ENCODE measurements at places on chromosomes 7 and 10.
A peak's percentile ranks its signal among the peaks of the same experiment; 100 is the strongest.

GRCh38 chr10:13414855-13415254, 66.8 kb upstream of the SEPHS1 start:
- DNase-seq, result no peak

DNA sequence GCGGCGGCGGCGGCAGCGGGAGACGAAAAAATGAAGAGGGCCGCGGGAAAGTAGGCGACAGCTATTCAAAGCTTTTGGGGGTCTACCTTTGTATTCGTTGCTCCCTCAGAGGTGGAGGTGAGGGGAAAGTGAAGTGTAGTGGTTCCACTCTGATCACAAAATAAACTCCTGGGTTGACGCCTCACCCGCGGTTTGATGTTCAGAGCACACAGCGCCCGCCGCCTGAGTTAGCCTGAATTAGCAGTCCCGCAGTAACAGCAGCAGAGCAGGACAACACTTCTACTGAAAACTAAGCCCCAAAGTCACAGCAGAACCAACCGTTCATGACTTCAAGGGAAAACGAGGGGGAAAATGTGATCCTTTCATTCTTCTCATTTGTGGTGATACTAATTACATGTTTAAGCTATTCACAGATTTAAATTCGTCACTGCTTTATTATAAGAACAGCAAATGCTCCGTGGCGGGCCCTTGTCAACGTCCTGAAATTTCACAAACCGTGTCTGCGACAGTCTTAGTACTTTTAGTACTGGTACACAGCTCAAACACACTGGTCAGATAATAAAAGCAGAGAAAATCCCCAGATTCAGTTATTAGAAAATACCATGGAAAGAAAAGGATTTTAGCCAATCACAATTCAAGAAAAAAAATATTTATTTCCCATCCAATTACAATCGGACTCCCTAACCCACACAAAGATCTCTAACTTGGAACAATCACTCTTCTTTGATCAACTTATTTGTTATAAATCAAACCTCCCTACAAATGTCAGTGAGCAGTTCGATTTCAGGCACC, 563 bp upstream of the JMJD1C start:
- DNase-seq, result no peak

DNA sequence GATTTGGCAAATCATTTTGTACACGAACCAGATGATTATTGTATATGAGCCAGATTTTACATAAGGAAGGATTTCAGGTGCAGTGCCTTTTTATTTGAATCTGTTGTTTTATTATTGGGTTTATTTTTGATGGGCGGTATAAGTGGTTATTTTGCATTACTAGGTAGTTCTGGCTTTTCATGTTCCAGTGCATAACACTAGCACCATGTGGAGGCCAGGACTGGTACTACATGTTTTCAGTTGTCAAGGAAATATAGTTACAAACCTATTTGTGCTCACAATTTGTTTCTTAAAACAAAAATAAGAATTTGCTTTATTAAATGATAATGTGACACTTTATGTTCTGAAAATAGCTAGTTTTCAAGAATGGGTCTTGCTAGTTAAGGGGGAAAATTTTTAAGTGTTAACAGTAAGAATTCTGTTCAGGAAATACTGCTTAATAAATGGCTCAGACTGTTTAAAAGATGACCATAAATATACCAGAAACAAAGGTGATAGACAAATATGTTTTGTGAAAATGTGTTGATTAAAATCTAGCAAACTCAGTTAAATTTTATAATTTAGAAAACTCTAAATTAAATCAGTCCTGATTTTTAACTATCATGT, 7.1 kb upstream of the SEMA3E start:
- DNase-seq, result peak; percentile 30

GRCh38 chr7:41476460-41476803, 226.5 kb downstream of the INHBA start:
- no peak for DNase-seq

DNA sequence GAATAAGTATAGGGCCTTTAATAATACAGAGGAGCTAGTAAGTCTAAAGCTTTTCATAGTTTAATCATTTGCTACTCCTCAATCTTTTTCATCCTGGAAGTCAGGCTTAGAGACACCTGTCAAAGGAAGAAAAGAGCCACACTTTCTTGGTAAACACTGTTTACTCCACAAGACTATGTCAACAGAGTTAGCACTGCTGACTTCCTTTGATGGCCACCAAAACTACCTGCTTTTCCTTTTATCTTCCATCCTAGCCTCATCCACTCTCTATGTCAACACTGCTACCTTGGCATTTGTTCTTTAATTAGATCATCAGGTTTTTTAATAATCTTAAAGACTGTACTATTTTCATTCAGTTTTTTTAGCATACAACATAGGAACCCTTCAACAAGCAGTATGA, 106.2 kb downstream of the ELAPOR2 start:
- DNase-seq, result no peak

- DNase-seq, result no peak
Observed at GRCh38 chr10:73905256-73906020, 5.5 kb upstream of the PLAU start.

DNA sequence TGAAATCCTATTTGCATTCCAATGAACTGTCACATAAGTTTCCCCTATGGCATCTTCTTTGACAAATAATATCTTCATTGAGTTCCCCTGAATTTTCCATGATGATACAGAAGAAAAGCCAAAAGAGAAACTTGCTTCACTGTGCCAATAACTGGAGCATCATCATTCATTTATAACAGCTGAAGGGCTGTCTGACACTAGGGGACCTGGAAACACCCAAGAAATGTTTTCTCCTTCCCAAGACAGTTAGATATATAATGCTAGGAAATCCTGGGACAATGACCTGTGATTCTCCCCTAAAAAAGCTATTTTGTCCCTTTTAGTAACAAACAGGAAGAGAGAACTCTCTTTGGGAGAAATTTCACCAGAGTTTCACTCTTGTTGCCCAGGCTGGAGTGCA, 133.6 kb downstream of the SEMA3C start:
- no peak for DNase-seq

All from right hindlimb (tissue), 1 donor.